ENCODE measurements at places on chromosomes 4 and X.

GRCh38 chr4:6506616-6507140 lies 34.3 kb upstream of the PPP2R2C start:
- no peak for DNase-seq

DNA sequence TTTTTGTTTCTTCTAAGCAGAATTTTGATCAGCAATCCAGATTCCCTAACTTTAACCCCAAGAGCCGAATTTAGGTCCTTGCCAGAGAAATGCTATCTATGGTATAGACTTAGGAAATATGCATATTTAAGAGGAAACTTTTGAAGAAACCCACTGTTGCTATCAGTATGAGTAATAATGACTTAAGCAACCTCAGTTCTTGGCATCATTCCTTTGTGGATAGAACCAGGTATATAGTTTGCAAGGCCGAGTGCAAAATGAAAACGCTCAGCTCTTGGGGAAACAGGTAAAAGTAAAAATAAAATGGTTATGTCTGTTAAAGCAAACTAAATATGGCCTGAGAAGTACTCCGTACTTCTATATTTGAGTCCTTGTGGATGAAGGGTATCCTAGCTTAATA lies 78.1 kb downstream of the ARSF start:
- DNase-seq: peak; percentile 56

DNA sequence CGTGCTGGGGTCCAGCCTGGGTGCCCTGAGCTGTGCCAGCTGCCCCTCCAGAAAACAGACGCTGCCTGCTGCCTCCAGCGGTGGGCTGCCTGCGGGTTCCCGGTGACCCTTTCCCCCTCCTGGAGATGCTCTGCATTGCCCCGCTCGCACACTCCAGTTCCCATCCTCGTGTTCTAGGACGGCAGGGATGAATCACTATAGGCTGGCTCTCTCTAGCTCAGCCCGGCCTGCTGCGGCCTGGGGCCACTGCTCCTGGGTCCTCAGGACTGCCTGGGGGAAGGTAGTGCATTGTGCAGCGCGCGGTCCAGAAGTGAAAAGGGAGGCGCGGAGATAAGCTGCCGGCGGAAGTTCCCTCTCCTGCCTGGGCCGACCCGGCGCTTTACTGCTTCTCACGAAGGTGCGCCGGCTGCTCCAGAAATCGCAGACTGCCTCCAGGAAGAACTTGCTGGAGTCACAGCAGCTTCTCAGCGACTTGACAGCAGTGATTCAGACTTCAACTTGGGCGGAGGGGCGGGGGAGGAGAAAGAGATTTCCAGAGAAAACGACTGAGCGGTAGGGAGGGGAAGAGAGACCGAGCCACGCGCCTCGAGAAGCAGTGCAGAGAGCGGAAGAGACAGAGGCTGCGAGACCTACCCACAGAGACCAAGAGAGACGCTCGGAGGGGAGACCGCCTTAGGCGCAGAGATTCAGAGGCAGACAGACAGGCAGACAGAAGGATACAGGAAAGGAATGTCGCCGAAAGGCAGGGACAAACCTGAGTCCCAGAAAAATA lies 6.7 kb upstream of the MSX1 start:
- DNase-seq: peak; percentile 18

GRCh38 chrX:15505101-15505500 lies 4.5 kb downstream of the BMX start:
- DNase-seq: no peak

DNA sequence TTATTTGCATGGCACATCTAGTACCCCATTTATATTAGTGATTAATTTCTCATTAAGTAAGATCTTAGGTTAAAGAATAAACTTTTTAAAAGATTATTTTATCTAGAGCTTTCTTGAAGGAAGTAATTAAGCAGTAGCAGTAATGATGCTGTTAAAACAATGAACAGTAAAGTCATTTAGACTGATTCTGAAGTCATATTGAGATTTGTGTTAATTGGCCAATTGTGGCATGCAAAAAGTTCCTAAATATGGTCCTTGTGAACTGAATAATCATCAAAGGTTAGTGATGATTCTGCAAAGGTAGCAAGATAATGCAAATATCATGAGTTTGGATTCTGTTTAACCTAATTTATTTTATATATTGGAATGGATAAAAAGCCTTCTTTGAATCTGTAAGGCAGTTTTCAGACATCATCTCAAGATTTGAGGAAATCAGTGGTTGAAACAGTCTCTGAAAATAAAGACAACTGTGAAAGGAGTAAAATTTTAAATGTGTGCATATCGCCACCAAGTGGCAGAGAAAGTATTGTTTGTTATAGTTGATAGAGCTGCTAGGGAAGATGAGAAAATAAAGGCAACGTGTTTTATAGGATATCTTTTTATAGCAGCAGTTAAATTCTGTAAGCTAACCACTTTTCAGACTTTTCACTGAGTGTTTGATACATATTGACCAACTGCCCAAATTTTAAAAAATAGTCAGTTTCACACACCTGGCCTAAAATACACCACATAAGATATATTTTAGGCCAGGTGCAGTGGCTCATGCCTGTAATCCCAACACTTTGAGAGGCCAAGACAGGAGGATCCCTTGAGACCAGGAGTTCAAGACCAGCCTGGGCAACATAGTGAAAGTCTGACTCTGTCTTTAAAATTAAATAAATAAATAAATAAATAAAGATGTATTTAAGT lies 79.6 kb downstream of the CCKAR start:
- DNase-seq: peak; percentile 72

DNA sequence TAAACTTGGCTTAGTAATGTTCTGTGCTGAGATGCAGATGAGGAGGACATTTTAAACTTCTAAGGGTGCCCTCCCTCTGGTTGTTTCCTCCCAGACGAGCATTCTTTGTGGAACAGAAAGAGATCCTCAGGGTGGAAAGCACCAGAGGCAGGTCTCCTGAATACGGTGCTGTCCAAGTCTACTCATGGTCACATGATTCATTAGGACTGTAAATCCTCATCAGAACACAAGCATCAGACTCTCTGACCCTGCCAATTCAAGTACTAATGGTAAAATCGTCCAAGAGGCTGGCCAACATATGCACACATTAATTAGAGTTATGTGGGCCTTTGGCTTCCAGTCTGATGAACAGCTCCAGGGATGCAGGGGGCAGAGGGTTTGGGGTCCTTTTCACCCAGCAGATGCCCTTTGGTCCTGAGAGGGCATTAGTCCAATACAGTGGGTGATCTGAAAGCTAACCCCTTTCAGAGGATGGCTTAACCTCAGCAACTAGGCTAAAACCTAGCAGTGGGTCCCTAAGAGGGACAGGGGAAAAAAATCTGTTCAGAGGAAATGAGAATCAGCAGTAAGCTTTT lies 18.2 kb downstream of the HAND2 start:
- no peak for DNase-seq

- DNase-seq: peak; percentile 79
These were observed at the start of gene UCHL1 for GRCh38 chr4:41256740-41257256. Gene UCHL1, plus strand, starts transcription at chr4:41256928. Its CDS starts 49 bp downstream, at chr4:41256977.

- DNase-seq: peak; percentile 65
These were observed 155.8 kb downstream of the SHROOM3 start for GRCh38 chr4:76590798-76591281.

DNA sequence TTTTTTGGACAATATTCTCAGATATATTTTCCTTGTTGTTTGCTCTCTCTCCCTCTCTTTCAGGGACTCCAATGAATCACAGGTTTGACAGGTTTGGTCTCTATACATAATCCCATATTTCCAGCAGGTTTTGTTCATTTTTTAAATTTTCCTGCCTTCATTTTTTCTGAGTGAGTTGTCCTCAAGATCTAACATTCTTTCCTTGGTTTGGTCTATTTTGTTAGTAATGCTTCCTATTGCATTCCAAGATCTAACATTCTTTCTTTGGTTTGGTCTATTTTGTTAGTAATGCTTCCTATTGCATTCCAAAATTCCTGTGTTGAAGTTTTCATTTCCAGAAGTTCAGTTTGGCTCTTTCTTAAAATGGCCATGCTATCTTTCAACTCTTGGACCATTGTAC lies 45.3 kb upstream of the ZMAT1 start:
- peak; percentile 47 for DNase-seq

DNA sequence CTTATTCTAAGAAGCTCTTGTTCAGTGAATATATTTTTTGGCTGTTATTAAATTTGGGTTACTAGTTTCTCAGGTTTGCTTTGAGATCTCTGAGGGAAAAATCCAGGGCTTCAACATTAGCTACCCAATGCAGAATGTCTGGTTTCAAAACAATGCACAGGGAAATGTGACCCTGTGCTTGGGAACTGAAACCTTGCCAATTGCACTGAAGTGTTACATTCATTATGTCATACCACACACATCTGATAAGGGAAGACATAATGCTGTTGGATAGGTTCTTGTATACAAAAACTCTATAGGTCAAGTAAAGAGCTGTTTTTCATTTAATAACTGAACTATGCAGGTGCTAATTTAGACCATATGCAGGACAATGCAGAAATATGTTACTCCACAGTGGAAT lies 345.3 kb upstream of the BMP3 start:
- DNase-seq: no peak

- peak; percentile 87 for DNase-seq
These were observed 294.1 kb upstream of the SFRP2 start for GRCh38 chr4:154082760-154083535.

DNA sequence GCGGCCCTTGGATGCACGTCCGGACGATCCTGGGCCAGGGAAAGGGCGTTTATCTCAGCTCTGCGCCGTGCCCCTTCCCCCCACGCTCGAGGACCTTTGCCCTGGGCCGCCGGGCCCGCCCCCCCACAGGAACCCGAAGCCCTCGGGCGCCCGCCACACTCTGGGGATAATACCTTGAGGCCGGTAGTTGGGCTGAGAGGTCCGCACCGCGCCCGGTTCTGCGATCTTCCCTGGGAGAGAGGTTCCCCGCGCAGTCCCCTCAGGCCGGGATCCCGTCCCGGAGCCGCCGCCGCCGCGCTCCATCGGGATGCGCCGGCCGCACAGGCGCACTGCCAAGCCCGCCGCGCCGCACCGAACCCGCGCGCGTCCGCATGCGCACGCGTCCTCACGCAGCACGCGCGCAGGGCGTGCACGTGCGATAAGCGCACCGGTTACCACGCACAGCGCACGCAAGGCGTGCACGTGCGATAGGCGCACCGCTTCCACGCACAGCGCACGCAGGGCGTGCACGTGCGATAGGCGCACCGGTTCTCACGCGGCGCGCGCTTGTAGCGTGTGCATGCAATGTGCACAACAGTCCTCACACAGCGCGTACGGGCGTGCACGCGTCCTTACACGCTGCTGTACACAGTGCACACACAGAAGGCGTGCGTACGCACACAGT lies at the start of gene MAP7D2:
Gene MAP7D2, minus strand, starts transcription at position 331 of the 664 bp plus-strand sequence. Its CDS starts 28 bp downstream, at position 303.
- DNase-seq: no peak

DNA sequence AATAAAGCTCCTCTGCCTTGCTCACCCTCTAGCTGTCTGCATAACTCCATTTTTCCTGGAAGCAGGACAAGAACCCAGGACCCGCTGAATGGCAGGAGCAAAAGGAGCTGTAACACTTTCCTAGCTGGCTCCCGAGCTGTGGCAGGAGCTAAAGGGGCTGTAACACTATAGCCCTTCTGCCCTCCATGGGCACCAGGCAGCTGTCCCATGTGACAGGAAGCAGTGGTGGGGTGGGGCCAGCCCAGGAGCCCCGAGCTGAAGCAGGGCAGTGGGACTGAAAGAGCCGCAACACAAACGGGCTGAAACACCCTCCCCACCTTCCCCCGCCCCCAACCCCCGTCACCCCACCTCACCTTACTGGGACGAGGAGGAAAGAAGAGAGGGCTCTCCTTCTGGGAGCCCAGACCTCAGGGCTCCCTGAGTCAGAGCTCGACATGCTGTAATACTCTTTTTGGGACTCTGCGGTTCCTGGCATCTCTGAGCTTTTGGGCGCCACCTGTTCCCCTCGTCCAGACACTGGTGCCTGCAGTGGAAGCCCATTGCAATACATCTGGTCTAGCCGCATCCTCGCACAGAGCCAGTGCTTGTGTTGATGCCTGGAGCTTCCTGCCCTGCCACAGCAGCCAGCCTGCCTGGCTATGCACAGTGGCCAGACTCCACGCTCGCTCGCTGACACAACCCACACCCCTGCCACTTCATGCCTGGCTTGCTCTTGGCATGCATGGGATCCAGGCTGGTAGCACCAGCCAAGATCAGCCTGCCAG lies 39.4 kb downstream of the PPM1K start:
- DNase-seq: peak; percentile 25

Measured in M059J (cell line).